ENCODE measurements at places on chromosomes 6 and 20.

GRCh38 chr20:38357653-38358207 lies 11.4 kb downstream of the LBP start:
- DNase-seq: no peak

DNA sequence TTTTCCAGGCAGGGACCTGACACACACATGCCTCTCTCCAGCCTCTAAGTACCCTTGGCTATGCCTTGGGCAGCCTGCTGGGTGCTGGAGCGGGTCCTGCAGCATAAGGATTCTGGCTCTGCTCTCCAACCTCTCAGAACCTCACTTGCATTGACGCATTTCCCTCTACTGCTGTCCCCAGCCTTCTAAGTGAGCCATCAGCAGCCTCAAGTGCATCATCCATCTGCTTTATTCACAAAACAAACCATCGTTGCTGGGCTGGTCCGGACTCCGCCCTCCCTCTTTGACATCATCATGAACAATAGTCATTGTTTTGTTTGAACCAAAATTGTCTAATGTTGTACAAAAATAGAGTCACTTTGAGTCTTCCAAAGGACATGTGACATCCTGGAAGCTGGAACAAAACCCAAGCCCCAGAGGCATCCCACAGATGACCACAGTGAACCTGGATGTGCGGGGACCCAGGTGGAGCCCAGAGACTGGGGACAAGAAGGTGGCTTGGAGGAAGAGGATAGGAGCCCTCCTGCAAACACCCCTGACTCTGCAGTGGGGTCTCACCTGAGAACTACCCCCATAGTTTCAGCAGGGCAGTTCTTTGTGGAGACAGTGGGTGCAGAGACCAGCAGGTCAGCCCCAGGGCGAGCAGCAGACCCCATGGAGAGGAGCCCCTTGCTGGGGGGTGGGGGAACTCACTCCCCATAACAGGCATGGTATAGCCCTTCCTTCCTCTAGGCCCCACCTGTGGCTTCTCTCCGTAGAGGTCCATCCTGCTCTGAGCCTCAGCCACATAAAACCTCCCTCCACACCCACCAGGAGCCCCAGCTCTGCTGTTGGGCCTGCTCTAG lies 230.1 kb downstream of the SYNDIG1 start:
- DNase-seq: no peak

DNA sequence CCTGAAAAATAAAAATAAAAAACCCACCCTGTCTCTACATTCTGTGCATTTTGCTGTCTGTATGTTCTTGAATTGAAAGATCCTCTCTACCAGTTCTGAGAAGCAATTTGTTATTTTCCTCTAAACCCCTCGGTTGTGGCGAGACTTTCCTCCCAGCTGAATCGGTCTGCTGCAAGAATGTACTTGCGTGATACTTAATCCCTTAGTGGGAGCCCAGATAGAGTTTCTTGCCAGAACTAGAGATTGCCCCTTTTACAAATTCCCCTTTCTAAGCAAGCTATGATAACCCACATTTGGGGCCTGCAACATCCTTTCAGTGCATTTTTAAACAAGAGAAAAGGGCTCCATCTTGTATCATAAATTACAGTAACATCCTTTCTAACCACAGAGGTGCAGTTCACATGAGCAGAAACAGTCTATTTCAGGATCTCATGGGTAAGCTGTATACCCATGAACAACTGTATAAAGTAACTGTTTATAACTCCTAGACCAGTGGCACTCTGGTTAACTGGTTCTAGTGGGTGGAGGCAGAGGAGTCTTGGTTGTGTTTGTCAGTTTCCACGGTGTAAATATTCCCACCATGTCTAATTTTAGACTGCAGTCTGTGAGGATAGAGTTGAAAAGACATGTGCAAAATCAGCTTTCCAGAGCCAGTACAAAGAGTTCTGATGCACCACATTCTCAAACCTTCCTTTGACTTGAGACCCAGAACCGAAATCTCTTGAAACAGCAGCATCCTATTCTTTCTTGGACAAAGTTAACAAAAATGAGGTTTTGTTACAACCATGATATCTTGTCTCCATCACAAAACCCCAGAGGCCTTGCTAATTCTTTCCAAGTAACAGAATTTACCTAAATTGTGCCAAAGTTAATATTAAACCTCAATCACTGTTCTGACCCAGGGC lies 113.1 kb upstream of the ZNF217 start:
- peak; percentile 22 for DNase-seq

DNA sequence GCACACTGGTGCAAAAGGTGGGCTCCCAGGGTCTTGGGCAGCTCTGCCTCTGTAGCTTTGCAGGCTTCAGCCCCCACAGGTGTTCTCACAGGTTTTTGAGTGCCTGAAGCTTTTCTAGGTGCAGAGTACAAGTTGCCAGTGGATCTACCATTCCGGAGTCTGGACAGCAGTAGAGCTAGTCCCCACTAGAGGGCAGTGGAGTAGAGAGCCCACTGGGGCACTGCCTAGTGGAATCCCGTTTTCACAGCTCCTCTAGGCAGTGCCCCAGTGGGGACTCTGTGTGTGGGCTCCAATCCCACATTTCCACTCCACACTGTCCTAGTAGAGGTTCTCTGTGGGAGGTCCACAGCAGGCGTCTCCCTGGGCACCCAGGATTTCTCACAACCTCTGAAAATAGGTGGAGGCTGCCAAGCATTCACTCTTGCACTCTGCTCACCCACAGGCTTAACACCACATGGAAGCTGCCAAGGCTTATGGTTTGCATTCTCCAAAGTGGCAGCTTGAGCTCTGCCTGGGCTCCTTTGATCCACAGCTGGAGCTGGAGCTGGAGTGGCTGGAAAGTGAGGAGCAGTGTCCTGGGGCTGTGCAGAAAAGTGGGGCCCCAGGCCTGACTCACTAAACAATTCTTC lies 86.3 kb upstream of the PROKR2 start:
- peak; percentile 15 for DNase-seq

GRCh38 chr6:86147859-86148258 lies 505.2 kb upstream of the SYNCRIP start:
- DNase-seq: no peak

DNA sequence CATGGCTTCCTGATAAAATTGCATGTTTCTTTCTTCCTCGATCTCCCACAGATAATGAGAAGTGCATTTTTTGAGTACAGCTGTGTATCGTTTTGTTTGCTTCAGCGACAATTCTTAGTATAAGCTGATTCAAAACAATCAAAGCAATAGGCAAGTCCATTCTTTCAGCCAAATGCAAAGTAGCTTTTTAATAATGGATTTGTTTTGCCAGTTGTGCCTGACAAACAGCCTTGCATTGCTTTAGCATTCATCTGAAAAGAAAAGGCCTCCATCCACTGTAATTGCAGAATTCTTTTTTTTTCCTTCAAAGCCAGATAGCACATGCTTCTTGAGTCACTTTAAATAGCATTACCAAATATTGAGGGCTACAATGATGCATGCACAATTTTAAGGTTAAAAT lies 32.0 kb downstream of the TTLL2 start:
- no peak for DNase-seq

GRCh38 chr6:143058987-143059386 lies 1.7 kb upstream of the AIG1 start:
- no peak for DNase-seq

DNA sequence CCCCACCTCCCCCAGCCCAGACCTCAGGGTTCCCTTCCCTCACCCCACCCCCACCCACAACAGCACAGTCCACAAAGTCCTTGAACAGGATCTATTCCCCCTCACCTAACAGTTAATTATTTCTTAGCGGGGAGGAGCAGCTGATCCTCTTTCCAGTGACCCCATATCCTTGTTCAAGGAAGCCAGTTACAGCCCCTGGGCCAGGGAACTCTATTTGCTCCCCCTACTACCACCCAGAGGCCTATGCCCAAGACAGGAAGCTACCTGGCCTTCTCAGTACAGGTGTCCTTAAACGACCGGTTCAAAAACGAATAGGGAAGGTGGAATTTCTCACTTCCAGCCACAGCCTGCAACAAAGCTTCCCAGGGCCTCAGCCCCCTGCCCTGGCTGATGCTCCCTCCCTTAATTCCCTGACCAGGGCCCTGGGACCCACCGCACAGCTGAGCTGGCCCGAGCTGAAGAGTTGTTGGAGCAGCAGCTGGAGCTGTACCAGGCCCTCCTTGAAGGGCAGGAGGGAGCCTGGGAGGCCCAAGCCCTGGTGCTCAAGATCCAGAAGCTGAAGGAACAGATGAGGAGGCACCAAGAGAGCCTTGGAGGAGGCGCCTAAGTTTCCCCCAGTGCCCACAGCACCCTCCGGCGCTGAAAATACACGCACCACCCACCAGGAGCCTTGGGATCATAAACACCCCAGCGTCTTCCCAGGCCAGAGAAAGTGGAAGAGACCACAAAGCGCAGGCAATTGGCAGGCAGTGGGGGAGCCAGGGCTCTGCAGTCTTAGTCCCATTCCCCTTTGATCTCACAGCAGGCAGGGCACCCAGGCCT lies 778 bp downstream of the MCCD1 start:
- DNase-seq: no peak

DNA sequence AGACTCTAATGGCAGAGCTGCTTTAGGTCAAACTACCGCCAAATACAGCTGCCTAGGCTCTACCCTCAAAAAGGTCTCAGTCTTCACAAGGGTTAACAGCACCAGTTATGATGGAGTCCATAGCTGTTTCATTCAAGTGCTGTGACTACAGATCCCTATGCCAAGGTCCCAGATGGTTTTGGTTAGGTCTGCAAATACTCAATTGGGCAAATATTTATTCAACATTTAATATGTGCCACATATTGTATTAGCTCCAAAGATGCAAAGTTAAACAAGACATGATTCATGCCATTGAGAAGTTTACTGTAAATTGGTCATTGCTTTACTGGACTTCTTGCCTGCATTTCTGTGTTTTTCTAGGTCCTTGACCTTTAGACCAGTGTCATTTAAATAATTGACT lies 55.8 kb upstream of the TFAP2D start:
- no peak for DNase-seq

- DNase-seq: peak; percentile 70
Measured at GRCh38 chr20:43749734-43750294, 23.0 kb upstream of the GTSF1L start.

- DNase-seq: no peak
Measured at GRCh38 chr6:127514179-127514772, 4.9 kb downstream of the MTCL3 start.

DNA sequence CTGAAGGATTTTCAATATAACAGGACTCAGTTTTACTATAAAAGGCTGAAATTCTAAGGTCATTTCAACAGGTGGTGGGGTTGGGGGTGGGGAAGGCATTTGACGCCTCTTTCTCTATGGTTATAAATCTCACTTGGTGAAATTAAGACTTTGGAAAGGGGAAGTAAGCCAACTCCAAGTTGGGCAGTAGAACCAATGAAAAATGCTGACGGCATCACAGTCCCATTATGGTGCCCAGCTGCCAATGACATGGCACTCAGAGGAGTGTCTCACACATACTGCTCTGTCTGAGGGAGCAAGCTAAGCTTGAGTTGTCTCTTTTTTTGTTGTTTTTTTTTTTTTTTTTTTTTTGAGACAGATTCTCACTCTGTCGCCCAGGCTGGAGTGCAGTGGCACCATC lies 4.7 kb downstream of the SLC16A10 start:
- no peak for DNase-seq

- DNase-seq: no peak
Measured at GRCh38 chr6:41663568-41663967, 25.3 kb downstream of the MDFI start.

Data from CD4-positive, alpha-beta T cell treated with Interleukin-4 for 4 hours (primary cell).